ENCODE measurements at places on chromosomes 2 and 18.

- DNase-seq = no peak
Observed at GRCh38 chr2:17879913-17880274, 1.4 kb downstream of the KCNS3 start.

GRCh38 chr2:80687524-80687923 is 383.0 kb upstream of the LRRTM1 start:
- no peak for DNase-seq

DNA sequence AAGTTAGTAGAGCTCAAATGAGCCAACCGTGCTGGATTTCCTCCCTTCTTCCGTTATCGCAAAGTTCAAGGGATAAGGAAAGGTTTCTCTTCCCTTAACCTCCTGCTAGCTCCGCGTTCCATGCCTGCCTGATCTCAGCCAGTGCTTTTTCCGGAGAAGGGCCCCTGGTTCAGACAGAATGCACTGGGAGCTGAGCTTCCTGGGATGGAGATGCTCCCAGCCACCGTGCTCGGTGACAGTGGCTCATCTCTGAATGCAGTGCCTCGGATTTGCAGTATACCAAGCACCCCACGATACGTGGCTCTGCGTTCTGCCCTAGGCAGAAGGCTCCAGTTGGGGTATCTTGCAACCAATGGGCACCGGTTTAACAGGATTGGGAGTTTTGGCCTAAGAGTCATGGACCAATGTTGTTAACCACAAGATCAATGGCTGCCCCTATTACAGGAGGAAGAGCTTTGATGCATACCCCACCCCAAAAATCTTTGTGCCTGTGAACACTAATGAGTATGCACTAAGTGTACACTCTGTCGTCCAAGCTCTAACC is 876 bp downstream of the CNTNAP5 start:
- no peak for DNase-seq

- no peak for DNase-seq
Observed at GRCh38 chr2:160294889-160295288, 94.8 kb upstream of the ITGB6 start.

- no peak for DNase-seq
Observed at GRCh38 chr2:100036793-100037192, 105.6 kb downstream of the AFF3 start.

GRCh38 chr2:162075689-162076132 is 1.7 kb upstream of the DPP4 start:
- DNase-seq = no peak

- DNase-seq = no peak
Observed at GRCh38 chr2:46858702-46859090, 56.9 kb downstream of the MCFD2 start.

- no peak for DNase-seq
Observed at GRCh38 chr2:177165721-177166711, 46.6 kb upstream of the HNRNPA3 start.

GRCh38 chr2:227886149-227886548 is 14.7 kb downstream of the DAW1 start:
- DNase-seq = no peak

DNA sequence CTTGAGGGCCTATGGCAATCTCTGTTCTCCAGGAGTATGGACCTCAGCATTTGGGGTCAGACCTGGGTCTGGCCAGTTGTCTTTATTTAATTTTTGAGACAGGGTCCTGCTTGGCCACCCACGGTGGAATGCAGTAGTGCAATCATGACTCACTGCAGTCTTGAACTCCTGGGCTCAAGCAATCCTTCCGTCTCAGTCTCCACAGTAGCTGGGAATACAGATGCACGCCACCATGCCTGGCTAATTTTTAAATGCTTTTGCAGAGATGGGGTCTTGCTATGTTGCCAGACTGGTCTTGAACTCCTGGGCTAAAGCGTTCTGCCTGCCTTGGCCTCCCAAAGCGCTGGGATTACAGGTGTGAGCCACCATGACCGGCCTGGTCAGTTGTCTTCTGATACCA is 46.4 kb upstream of the INHBB start:
- DNase-seq = no peak

- no peak for DNase-seq
Observed at GRCh38 chr2:44938287-44939105, 3.0 kb upstream of the SIX3 start.

- DNase-seq = no peak
Observed at GRCh38 chr2:150303281-150303680, 184.2 kb downstream of the RND3 start.

- DNase-seq = no peak
Observed at GRCh38 chr2:102520009-102520408, 47.0 kb downstream of the SLC9A4 start.

DNA sequence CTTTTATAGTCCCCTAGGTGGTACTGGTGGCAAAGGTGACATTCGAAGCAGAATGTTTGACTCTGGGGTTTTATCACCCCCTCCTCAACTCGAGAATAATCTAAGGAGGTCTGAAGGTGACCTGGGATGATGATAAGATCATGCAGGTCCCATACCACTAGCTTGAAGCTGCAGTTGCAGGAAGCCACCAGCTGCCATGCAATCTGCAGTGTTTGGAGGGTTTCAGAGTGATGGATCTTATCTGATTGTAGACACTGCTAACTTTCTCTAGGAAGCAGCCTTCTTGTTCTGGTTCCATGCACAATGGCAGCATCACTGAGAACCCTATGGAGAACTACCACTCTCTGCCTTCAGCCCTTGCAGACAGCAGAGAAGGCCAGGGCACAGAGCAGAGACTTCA is 59.4 kb upstream of the LRPPRC start:
- no peak for DNase-seq

GRCh38 chr18:9944805-9945204 is 31.0 kb downstream of the VAPA start:
- no peak for DNase-seq

GRCh38 chr18:51038110-51038509 is 8.1 kb downstream of the SMAD4 start:
- DNase-seq = no peak

- no peak for DNase-seq
Observed at GRCh38 chr2:63680455-63680854, 91.7 kb downstream of the MDH1 start.

DNA sequence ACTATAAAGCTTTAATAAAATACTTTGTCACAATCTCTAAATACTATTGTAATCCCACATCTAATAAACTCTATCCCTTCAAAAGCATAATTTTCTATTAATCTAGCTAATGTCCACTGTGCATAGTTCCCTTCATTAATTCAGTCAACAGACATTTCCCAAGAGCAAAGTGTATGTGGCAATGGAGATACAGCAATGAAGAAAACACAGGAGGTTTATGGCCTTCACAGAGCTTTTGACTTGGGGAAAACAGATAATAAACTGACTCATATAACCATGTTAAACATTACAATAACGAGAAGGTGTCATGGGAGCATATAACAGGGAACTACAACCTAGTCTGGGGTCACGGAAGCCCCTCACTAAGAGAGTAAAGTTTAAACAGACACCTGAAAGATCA is 86.3 kb downstream of the SPIRE1 start:
- DNase-seq = no peak

DNA sequence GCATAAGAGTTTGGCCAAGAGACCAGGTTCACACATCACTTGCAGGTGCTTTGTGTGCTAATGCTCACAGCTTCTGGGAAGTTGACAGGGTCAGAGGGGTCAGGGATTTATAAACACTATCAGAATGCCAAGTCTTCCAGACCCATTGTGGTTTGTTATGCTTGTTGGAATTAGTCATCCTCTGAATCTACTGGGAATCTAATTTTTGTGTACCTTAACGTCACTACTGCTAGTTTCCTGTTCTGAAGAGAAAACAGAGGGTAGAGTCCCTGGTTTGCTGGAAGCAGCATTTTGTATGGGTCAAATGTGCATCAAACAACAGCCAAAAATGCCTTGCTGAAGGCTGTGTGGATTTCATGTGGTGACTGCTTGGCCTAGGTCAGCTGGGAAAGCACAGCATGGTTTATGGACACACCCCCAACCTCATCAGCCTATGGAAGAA is 33.3 kb downstream of the ANTXR1 start:
- no peak for DNase-seq

DNA sequence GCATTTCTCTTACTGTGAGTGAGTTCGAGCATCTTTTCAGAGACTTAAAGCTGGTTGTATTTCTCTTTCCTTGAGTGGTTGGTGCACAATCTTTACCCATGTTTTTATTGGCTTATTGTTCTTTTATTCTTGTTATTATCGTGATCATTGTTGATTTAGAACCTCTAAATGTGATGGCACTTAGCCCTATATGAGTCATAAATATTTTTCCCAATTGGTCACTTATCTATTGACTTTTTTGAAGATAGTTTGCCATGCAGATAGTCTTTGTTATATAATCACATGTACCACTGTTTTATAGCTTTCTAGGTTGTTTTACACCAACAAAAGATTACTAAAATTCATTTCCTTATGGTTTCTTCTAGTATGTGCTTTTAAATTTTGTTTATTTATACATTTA is 141.6 kb upstream of the MSH6 start:
- DNase-seq = no peak

- no peak for DNase-seq
Observed at GRCh38 chr18:673317-673716, 15.9 kb downstream of the TYMS start.

DNA sequence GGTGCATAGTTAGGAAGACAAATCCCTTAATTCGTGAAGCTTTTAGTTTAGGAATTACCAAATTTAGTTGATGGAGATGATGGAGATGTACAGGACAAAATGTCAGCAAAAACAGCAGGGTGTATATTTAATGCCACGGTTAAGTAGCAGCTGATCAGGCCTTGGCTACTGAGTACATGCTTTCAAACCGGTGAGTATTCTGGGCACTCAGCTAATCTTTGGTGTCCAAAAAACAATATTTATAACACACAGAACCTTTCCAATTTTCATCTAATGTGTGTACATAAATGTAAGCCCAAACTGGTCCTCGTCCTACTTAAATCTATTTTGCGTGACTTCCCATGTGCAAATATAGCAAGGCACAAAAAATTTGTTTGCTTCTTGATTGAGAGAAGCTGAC is 703.4 kb upstream of the LINC00305 start:
- no peak for DNase-seq

GRCh38 chr2:126714191-126714965 is 58.4 kb downstream of the GYPC start:
- no peak for DNase-seq

DNA sequence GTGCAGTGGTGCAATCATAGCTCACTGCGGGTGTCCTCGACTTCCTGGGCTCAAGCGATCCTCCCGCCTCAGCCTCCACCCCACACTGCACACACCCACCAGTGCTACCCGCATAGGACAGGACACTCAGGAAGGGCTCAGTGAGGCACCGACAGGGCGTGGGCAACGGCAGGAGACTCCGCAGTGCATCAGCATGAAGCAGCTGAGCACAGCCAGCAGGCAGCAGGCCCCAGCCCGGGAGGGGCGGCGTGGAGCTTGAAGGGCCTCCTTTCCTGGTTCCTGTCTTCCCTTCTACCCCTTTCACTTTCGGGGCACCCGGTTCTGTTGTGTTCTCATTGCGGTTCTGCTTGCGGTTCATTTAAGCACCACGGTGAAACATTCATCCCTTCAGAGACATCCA is 89.8 kb downstream of the ZNF516 start:
- no peak for DNase-seq

GRCh38 chr2:205481861-205482260 is 200.4 kb upstream of the NRP2 start:
- DNase-seq = no peak

DNA sequence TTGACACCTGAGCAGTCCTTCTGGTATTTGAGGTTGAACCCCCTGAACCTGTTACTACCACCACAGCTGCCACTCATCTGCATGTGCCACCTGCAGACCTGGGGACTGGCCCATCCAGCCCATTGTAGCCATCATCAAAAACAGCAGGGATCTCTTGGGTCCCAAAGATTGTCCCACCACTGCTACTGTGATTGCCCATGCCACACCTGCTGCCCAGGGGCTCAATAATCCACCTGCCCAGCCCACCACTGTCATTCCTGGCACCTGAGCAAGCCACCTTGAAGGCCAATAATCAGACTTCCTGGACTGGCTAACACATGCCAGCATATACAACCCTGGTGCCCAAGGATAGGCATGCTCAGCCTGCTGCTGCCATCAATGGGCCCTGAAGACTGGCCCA is 327.6 kb downstream of the CYRIA start:
- DNase-seq = no peak

DNA sequence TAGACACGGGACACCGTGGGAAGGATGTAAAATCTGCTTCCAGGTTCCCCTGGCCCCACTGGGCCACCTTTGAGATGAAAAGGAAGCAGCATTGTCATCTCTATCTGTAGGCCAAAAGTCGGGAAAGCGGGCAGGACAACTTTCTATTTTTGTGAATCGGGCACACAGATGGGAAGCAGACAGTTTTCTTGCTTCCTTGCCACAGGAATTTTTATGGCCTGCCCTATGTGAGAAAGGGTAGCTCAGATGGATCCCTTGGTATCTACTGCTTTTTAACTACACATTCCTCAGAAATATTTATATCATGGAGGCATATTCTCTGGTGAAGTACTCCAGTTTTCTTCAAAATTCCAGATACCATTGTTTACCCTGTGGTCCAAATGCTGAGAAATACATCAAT is 735.5 kb downstream of the CBLN2 start:
- DNase-seq = no peak

- no peak for DNase-seq
Observed at GRCh38 chr18:7205346-7205745, 25.5 kb upstream of the LRRC30 start.

DNA sequence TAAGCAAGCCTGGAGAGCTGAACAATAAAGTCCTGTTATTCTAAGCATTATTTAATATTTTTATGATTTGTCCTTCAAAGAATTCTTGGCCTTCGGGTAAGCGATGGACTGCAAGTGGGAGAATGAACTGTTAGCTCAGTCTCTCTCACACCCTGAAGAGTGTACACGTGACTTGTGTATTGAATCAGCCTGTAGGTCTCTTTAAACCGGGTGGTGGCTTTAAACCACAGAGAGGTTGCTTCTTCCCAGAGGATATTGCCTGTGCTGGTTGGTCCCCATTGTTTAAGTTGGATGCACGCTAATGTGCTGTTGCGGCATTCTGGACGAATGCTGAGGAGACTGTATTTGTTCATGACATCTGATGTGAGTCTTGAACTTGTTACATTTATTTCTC is 183.3 kb downstream of the LTBP1 start:
- DNase-seq = no peak

GRCh38 chr2:42063431-42064171 is 15.8 kb downstream of the PKDCC start:
- DNase-seq = no peak

DNA sequence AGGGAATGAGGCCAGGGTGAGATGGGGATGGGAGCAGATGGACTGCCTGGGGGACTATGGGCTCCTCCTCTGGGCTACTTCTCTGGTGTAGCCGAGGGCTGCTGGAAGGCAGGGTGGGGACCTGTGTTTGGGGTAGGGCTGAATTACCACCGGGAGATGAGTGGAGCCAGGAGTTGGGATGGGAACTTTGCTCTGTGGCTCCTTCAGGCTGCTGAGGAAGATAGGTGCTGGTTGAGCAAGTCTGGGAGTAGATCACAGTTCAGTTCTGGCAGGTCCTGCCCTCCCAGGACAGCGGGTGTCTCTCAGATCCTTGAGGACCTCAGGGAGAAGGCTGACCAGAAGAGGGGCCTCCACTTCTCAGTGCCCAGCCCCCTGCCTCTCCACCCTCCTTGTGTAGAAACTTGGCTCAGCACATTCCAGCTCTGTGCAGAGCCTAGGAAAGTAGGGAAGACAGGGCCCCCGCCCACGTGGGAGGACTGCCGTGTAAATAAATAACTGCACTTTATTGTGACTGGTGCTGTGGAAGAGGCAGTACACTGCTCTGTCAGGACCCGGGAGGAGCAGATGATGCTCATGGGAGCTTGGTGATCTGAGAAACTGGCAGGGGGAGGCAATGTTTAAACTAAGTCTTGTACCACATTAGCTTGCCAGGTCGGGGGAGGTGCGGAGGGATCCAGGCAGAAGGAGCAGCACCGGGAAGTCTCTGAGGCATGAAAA is 15.3 kb downstream of the TET3 start:
- no peak for DNase-seq

- DNase-seq = no peak
Observed at GRCh38 chr2:101234169-101234938, 18.3 kb upstream of the CNOT11 start.

Data from keratinocyte (primary cell).